ENCODE measurements at places on chromosomes 1 and 21.

GRCh38 chr1:12528021-12528852 lies 89.8 kb downstream of the DHRS3 start:
- DNase-seq: peak; percentile 92

GRCh38 chr1:48701445-48701844 lies 75.2 kb downstream of the BEND5 start:
- DNase-seq: no peak

- DNase-seq: no peak
Observed at GRCh38 chr21:26117324-26117971, 53.1 kb downstream of the APP start.

DNA sequence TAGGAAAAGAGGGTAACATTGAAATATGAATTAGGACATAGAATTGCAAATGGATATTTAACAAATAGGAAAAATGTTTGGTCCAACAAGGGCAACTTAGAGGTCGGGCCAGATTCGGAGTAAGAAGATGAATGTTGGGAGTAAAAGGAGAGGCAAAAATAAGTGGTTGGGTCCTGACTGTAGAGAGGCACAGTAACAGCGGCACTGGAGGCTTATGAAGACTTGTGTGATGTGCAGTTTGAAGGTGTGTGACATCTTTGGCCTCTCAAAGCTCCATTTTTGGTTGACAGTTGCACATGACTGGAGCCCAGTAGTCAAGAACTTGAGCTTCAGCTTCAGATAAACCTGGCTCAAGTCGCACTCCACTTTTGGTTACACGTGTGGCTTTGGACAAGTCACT lies 109.9 kb upstream of the PAXBP1 start:
- DNase-seq: no peak

GRCh38 chr1:187415065-187415464 lies 586.3 kb downstream of the PLA2G4A start:
- no peak for DNase-seq

- no peak for DNase-seq
Observed at GRCh38 chr1:74548961-74549750, 36.7 kb upstream of the LRRC53 start.

DNA sequence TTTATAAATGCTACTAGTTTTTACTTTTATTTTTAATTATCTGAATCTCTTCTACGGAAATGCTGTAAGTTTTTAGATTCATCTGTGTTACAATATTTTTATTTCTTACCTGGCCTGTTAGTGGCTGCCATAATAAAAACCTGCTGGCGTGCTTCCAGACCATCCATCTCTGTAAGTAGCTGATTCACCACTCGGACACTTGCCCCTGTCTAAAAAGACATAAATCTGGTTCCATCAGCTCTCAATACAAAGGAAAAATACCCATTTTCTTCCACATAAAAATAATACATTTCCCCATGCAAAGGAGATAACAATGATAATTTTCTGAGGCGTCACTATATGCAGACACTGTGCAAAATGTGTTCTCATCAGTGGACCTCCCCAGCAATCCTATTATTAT lies 62.0 kb downstream of the NVL start:
- DNase-seq: no peak

- no peak for DNase-seq
Observed at GRCh38 chr1:248800459-248800858, 25.3 kb downstream of the SH3BP5L start.

DNA sequence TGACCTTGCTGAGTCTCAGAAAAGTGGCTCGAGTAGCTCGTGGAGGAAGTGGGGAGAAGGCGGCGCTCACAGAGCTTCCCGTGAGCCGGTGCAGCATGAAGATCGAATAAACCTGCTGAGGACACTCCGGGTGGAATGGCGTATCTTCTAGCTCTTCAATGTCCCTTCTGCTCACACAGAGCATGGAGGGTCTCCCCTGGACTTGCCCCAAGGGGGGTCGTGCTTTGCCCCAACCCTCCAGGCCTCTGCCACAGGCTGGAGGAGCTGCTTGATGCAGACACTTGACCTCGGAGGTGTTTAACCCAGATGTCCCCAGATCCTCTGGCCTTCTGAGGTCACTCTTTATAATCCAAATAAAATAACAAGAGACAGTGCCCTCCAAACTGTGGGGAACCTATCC lies 2.2 kb upstream of the KRTAP10-12 start:
- no peak for DNase-seq

- DNase-seq: peak; percentile 35
Observed at GRCh38 chr21:35019631-35020032, 29.5 kb downstream of the RUNX1 start.

DNA sequence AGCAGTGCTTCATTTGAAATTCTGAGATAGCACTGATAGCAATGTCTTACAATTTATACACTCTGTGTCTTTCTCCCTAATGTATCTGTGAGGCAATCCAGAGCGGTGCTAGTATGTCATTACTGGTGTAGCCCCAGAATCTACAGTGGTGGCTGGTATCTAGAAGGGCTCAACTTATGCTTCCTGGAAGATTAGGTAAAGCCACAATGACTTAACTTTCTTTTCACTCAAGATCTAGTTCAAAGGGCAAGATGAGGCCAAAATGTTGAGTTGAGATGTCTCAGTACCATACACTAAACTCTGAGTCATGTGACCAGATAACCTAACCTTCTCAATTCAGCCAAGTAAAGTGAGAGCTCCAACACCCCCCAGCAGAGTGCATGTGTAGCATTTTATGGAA lies 77.5 kb downstream of the PAPPA2 start:
- no peak for DNase-seq

DNA sequence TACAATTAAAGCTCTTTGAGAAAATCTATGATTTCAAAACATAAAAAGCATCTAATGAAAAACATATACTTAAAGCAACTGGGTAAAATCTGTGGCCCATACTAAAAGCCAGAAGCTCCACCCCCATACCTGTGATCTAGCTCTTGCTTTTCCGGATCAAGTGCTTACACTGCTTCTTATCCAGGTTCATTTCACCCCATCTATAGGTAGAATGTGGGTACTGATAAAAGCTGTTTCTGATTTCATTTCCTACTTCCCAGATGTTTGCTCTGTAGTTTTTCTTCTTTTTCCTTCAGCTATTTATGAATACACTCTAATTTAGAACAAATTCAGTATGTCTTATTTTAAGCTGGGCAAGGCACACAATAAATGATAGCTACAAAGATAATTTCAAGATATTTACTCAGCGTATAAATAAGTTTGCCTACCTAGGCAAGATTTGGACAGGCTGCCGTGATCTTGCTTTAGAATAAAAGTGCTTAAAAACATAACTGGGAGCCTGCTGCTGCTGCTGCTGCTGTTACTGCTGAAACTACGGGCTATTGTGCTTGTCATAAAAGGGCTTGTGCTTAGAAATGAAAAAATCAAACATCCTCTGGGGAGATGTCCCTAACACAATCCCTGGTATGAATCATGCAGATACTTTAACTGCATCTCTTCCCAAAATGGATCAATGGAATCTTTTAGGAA lies 2.1 kb downstream of the SIPA1L2 start:
- peak; percentile 71 for DNase-seq

DNA sequence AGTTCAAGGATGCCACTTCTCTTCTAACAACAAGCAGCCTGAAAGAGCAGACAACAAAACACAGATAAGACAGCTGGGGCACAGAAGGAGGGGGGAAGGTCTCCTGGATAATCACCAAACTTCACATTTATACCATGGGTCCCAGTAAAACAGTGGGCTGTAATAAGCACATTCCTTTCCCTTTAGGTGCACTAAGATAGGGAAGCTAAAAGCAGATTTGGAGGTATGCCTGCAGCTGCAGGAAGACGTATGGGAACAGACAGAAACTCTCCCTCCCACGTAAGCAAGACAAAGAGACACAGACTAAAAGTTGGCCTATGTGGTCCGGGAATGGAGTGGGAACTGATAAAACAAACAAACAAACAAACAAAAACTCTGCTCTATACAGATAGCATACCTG lies 612.1 kb downstream of the MRPL39 start:
- DNase-seq: no peak

DNA sequence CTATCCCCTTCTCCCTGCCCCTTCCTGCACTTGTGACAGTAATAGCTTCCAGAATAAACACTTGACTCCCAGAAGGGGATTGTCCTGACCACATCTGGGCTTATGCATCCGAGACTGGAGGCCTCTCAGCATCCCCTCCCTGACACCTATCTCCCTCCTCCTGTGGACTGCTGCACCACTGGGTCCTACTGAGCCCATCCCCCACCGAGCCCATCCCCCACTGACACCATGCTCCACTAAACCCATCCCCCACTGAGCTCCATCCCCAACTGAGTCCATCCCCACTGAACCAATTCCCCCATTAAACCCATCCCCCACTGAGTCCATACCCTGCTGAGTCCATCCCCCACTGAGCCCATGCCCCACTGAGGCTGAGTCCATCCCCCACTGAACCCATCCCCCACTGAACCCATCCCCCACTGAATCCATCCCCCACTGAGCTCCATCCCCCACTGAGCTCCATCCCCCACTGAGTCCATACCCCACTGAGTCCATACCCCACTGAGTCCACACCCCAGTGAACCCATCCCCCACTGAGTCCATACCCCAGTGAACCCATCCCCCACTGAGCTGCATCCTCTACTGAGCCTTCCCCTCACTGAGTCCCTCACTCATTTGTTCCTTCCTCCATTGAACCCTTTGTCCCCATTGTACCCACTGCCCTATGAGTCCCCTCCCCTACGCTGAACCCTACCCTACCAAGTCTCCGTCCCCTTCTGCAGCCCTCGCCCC lies 5.6 kb downstream of the PDZK1IP1 start:
- DNase-seq: no peak

DNA sequence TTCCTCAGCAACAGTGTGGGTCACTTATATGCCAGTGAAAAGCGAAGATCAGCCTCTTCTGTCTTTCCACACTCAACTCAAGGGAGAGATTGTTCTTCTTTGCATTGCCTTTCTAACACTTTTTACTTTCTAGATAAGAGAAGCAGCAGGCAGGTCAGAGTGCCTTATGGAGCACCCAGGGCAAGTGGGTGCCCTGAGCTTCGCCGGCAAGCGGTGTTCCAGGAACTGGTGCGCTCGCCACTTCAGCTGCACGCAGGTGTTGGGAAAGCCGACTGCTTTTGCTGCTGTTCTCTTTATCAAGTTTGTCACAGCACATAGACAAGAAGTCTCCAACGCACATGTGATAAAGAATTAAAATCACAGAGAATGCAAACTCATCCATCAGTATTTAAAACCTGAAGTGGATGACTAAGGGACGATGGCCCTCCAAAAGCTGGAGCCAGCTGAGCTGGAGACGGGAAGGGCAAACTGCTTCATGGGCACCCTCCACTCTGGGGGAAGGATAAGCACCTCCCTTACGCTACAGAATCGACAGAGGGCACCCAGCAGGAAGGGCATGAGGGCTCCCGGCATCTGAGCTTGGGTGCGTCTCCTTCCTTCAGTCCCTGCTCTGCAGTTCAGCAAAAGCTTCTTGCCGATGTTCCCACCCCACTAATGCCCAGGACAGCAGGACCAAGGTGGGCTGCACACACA lies 20.7 kb downstream of the UBE2G2 start:
- DNase-seq: no peak

DNA sequence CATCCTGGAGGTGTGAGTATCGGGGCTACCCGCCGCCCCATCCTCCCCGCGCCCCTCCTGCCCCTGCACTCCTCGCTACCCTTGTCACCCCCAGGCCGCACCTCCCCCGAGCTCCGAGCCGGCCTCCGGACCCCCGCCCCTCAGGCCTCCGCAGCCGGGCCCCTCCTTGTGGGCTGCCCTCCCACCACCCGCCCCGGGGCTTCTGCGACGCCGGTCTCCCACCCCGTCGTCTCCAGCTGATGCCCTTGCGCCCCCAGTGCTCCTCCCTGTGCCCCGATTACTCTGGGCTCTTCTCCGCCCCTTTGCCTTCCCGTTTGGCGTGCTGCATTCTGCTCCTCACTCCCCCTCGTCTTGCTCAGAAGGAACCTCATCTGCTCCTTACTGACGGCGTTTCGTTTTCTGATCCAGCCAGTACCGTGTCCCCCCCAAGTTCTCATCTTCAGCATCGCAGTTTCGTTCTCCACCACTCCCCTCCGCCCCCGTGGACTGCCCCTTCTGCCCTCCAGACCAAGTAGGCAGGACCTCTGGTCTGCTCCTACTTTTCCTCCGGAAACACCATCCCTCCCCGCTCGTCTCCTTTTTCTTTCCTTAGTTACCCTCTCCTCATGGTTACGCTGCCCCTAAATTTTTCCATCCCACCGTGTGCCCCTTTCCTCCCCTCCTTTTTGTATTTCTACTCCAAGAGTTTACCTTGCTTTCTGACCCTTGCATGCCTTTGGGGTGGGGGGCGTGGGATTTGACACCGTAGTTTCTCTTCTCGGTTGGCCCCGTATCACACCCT lies 841 bp downstream of the SNX27 start:
- peak; percentile 56 for DNase-seq

DNA sequence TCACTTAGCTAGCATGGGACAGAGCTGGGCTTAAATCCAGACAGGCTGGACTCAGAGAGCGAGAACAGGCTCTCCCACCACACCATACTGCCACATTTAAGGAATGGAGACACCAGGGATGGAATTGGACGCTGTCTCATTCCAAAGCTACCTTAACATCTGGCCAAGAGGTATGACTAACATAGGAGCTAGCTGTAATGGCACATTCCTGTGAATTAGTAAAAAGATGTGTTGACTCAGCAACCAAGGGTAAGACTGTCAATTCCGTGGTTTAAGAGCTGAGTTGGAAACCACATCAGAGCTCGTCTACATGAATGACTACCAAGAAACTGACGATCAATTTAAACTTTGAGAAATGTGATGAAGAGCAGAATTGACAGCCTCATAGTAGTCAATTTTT lies 8.3 kb upstream of the TNFRSF9 start:
- no peak for DNase-seq

DNA sequence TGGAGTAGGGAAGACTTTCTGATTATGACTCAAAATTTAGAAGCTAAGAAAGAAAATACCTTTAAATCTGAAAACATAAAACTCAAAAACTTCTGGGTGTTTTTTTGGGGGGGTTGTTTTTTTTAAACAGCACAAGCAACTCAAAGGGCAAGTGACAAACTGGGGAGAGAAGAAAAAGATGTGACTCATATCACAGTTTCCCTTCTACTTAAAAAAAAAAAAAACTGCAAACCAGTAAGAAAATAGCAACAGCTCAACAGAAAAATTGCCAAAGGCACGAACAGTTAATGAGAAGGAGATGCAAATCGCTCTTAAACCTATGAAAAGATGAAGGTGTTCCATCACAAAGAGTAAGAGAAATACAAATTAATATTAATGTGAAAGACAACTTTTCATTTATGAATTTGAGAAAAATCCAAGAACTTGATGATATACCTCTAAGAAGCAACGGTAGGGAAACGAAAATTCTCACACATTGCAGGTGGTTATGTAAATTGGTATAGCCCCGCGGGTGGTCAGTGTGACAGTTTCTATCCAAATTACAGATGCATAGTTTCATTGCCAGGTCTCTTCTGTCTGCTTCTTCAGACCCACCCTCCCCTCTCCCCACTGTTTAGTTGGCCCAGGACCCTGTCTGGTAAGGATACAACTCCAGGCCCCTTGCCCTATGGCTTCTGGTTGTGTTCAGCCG lies 9.0 kb downstream of the IFNAR2 start:
- DNase-seq: no peak

GRCh38 chr1:198228925-198229324 lies 72.1 kb downstream of the NEK7 start:
- DNase-seq: no peak

DNA sequence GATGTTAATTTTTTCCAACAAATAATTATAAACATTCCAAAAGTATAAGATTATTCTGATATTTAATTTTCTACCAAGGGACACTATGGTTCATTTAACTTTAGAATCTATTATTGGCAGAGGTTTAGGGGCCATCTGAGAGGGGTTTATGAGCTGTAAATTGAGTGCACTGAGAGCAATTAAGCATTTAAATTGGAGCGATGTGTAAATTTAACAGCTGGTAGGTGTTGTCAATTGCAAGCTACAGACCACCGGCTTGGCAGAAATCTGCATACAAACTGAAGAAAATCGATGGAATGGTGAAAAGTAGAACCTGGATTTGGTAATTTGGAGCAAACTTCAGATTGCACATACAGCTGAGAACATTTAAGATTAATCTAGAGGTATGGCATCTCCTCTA lies 55.8 kb upstream of the MTF2 start:
- DNase-seq: no peak
